ENCODE measurements at places on chromosomes 1 and 21. TPM values are rescaled to one million over a fixed set of nuclear protein-coding genes. Genes with fewer than 3 reads are reported as not detected.

- no peak for DNase-seq
These were observed 27.7 kb upstream of the SDE2 start for GRCh38 chr1:226026833-226027232.

GRCh38 chr21:32468681-32469111, 56.2 kb downstream of the EVA1C start:
- DNase-seq, result no peak

S100A3 gene
- total RNA-seq, result not detected

OVAAL gene
- 0.26 TPM for total RNA-seq

DNA sequence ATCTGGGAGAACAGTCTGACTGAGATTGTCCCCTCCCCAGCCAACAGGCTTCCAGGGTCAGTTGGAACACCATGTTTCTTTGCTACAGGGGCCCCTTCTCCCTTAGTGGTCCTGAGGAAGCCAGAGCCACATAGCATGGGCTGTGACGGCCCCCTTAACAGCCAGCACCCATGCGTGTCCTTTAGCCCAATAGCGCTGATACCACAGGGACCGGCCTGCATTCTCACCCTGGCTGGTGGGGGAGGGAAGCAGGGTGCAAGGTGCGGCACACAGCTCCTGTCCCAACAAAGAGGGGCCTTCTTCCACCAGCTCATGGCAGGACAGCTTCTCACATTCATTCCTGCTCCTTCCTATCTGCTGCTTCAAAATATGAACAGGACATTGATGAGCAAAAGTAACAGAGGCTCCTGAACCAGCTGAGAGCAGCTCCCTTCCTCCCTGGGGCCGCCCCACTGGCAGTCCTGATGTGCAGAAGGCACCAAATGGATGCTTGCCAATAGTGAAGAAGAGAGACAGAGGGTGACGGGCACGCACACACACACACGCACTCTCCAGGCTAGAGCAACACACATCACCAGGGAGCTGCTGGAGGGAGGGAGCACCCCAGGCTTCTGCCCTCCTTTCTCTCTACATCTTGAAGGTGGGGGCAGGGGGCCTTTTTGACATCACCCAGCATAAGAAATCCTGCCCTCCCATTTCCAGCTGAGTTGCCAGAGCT, 99.4 kb downstream of the CRYAA start:
- DNase-seq, result no peak

ODF2L gene
- 122 TPM for total RNA-seq

KRTAP20-2 gene
- total RNA-seq, result not detected

GRCh38 chr1:159957824-159958268, 3.8 kb upstream of the SLAMF9 start:
- DNase-seq, result no peak

GRCh38 chr1:226624526-226624925, 76.0 kb downstream of the STUM start:
- no peak for DNase-seq

DNA sequence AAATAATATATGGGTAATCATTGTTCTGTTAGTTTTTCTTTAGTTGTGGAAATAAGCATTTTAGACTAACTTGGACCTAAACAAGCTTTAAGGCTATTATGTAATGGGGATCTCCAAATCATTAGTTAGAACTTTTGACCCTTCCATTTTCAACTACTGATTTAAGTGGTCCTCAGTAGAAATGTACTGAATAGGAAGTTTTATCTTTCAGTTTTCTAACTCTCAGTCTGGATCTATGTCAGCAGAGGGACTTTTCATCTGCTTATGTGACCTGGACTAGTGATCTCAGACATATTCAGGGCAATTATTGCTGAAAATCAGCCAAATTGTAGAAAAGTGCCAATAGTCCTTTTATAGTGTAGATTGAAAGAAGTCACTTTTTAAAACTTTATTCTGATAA, 56.0 kb downstream of the SASS6 start:
- DNase-seq, result no peak

DNA sequence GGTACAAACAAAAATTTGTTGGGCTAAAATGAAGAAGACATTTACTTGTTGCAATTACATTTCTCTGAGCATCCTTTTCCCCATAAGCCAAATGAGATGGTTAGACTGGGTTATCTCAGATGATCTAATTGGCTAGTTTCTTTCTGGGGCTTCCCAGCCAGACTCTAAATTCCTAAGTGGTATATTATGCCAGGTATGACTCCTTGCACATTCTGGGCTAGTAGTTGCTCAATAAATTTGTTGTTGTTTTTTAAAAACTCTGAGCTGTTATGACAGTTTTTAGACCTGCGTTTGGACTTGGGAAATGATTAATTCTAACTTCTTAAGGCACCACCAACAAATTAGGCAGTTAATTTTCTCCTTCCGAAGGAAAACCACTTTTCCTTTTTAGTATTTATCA, 66.1 kb downstream of the UCK2 start:
- no peak for DNase-seq

GRCh38 chr1:90347366-90347765, 352.5 kb downstream of the ZNF326 start:
- no peak for DNase-seq

DNA sequence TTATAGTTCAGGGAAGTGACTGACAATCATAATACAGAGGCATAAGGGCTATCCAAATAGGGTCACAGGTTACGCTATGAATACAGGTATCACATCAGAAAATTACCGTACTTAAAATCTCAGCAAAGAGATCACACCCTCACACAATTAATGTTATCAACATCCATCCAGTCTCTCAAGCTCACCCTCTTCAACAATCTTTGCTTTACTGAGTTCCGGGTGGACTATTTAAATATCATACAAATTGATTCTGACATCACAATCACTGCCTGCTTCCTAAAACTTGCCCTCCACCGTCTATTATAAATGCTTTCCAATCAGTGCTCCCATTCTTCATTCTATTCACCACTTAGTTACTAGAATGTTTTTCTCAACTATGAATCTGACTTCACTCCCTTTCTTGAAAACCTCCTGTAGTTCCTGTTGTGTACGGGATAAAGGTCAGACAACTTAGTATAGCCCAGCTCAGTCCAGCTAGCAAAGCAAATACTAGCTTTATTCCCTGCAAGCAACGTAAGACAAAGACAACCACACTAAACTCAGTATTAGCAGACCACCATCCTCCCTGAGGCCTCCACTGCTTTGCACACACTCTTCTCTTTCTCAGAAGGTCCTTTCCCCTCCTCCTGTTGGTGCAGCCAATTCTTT, 398.7 kb downstream of the SMYD3 start:
- no peak for DNase-seq

DNA sequence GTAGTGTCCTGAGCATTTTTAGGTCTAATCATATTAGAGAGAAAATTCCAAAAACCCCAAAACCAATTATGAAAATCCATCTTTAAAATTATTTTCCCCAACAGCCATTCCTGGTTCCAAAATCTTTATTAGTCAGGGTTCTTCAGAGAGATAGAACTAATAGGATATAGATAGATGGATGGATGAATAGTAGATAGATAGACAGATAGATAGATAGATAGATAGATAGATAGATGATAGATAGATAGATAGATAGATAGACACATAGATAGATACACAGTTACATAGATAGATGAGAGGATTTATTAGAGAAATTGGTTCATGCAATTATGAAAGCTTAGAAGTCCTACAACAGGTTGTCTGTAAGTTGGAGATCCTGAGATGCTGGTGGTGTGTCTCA, 122.7 kb upstream of the POGK start:
- no peak for DNase-seq

- DNase-seq, result no peak
These were observed 154.8 kb upstream of the ETV3 start for GRCh38 chr1:157292809-157293564.

- DNase-seq, result no peak
These were observed 39.4 kb downstream of the ABCG1 start for GRCh38 chr21:42258150-42258884.

DNA sequence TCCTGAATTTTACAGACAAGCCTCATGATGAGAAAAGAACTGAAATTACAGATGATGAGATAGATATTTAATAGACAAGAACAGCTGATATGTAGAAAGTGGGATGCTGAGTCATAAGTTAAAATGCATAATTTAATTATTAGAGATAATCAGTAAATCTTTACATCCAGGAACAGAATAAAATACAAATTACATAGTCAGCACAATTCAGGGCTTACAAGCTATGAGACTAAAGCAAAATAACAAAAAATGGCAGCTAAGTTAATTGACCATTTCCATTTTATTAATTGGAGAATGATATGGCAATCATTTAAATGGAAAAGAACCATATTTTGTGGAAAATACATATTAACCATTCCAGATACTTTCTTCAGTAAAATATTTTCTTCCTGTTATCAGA, 40.2 kb upstream of the MAN1A2 start:
- DNase-seq, result no peak

ZMYM4 gene
- total RNA-seq, result 75.3 TPM

UFC1 gene
- total RNA-seq, result 82.4 TPM

DNA sequence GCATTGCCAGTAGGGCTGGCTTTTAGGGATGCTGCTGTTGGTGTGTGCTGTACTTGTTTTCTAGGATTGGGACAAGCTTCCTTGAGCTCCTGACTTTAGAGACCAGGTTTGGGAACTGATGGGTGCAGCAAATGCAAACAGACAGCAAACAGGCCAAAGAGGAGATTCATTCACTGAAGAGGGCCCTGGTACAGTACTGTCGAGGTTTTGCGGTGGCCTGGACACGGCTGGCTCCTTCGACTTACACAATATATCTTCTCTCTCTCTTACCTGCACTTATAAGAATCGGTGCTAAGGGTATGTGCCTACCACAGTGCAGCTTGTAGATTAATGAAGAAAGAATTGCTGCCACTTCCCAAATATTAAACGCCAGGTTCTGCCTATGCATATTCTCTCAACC, 44.6 kb downstream of the ATP1A1 start:
- DNase-seq, result no peak

ZNF648 gene
- 0.11 TPM for total RNA-seq

- no peak for DNase-seq
These were observed 12.2 kb upstream of the GJA5 start for GRCh38 chr1:147772570-147772969.

- no peak for DNase-seq
These were observed 218.6 kb downstream of the SLC44A5 start for GRCh38 chr1:75392278-75392677.

DNA sequence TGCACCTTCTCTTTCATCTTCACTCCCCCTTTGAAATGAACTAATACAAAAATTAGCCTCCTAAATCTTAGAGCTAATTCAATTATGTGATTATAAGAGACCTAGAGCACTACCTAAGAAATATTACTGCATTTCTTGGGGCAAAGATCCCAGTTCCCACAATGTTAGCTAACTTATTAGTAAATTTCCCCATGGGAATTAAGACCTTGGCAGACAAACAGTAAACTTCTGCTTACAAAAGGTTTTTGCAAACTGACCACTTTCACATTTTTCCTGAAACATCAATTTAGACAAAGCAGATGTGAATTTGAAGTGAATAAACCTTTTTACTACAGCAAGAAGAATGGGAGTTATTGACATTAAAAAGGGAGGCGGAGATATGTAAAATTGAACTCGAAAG, 34.6 kb upstream of the LHX8 start:
- no peak for DNase-seq

DNA sequence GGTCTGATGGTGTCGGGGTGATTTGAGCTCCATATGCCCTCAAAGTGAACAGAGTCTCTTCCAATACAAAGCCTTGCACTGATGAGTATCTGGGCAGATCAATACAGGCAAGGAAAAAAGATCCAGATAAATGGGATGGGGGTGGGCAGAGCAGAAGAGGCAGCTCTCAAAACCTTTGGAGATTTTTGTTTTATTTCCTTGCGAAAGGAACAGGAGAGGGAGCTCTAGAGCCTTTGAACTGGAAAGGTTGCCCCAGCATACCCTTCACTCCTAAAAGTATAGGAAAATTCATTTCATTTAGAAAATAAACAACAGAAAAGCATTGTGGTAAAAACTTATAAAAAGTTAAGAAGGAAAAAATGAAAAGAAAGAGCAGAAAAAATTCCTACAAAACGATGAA, 31.4 kb upstream of the OLIG2 start:
- DNase-seq, result no peak

GRCh38 chr1:162661336-162661735, 29.1 kb downstream of the DDR2 start:
- DNase-seq, result no peak

GRIK3 gene
- total RNA-seq, result 4.1 TPM

ERRFI1 gene
- total RNA-seq, result 35.1 TPM

GRCh38 chr1:25773441-25774125, 26.4 kb upstream of the SELENON start:
- DNase-seq, result no peak

GRCh38 chr1:198187973-198188588, 31.3 kb downstream of the NEK7 start:
- no peak for DNase-seq

DNA sequence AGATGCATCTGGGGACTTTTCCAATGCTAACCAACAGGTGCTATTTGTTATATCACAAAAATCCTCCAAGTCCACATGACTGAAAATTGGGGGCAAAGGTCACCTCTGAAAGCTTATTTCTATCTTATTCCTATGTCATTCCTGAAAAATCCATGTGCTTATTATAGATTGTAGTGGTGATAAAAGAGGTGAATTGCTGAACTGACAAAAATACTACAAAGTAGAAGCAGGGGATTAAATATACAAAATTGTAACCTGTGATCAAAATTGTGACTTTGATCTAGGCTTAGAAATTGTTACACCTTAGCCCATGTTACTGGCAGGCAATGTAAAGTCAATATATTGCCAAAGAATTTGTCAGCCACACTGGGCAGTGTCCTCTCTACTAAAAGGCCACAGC, 62.3 kb downstream of the IER5 start:
- DNase-seq, result no peak

SPRR2B gene
- total RNA-seq, result not detected

DNA sequence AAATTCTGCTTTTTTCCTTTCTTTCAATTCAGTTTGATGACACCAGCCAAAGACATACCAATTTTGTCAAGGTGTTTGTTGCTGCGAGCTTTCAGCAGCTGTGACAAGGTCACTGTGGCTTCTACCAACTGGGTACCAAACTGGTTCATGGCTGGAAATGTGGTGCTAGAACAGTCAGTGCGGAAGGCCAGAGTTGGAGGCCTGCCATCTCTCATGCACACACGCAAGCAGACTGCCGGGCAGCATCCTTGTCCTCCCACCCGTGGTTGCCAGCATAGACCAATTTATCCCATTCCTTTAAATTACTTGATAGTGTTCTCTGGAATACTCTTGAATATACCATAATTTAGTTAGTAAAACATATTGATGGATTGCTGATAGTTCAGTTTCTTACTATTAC, 79.9 kb upstream of the GPR52 start:
- DNase-seq, result no peak

AKNAD1 gene
- total RNA-seq, result 1.8 TPM

DNA sequence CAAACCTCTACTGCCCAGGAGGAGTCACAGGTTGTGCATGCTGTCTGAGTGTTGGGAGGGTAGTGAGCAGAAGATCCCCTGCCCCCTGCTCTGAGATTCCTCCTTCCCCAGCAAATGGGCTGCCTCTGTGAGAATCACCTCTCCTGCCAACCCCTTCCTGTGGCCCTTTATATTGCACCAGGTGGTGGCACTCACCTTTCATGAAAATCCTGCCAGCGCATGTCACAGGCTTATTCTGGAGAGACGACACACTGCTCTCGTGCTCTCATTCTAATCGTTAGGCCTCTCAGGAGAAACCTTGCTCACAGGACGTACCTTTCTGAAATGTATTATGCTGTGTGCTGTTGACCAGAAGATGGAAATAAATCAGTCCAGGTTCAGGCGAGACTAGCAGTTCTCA, 113.7 kb downstream of the RGL1 start:
- DNase-seq, result no peak

- DNase-seq, result no peak
These were observed 16.0 kb upstream of the CHAF1B start for GRCh38 chr21:36369064-36369685.

- no peak for DNase-seq
These were observed 18.7 kb upstream of the CD55 start for GRCh38 chr1:207302618-207303393.
